IMR-90 (cell line): ENCODE measurements at places on chromosomes 4 and X. TPM values are rescaled to one million over a fixed set of nuclear protein-coding genes. Genes with fewer than 3 reads are reported as not detected.

SPANXA1 gene
- total RNA-seq = not detected in 2 replicates

GPR119 gene
- not detected in 2 replicates for total RNA-seq

PPBP gene
- not detected in 2 replicates for total RNA-seq

- peak; percentile 22 for DNase-seq
- H3K4me1 ChIP-seq = no peaks in the 10 kb centered on the region
- no peak overlapping the region for H3K4me3 ChIP-seq
- H3K27ac ChIP-seq = no peak overlapping the region
- no peaks in the 10 kb centered on the region for H3K36me3 ChIP-seq
Measured at GRCh38 chr4:138348055-138348454, 105.9 kb upstream of the SLC7A11 start.

- H3K4me3 ChIP-seq = peak overlapping the region; percentile 52
- no peak for DNase-seq
- H3K36me3 ChIP-seq = no peaks in the 10 kb centered on the region
- H3K4me1 ChIP-seq = no peaks in the 10 kb centered on the region
- peaks cover 12% of the 10 kb centered on the region for H3K27me3 ChIP-seq
Measured at GRCh38 chr4:104491481-104492182, 3.1 kb downstream of the CXXC4 start.

CCDC149 gene
- 7.0 and 8.3 TPM in 2 replicates for total RNA-seq

DNA sequence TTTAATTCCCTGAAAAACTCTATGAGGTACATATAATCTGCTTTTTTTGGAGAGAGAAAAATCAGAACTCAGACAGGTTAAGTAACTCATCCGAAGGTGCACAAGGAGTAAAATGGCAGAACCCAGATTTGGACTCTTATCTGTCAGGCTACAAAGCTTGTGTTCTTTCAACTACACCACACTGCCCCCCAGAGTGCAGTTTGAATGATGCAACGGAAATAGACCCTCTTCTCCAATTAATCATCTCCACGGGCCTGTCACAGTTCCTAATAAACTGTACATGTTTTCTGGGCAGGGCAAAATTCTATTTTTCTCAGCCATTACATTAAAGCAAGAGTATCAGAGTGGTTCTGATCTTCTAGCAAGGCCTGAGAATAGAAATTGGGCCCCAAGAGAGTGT lies 35.3 kb upstream of the DCX start:
- H3K27ac ChIP-seq = no peak overlapping the region
- peaks cover 2% of the 10 kb centered on the region; the same call in 1 of the 2 replicates for H3K27me3 ChIP-seq
- DNase-seq = no peak
- H3K36me3 ChIP-seq = no peaks in the 10 kb centered on the region
- H3K4me1 ChIP-seq = no peaks in the 10 kb centered on the region

DNA sequence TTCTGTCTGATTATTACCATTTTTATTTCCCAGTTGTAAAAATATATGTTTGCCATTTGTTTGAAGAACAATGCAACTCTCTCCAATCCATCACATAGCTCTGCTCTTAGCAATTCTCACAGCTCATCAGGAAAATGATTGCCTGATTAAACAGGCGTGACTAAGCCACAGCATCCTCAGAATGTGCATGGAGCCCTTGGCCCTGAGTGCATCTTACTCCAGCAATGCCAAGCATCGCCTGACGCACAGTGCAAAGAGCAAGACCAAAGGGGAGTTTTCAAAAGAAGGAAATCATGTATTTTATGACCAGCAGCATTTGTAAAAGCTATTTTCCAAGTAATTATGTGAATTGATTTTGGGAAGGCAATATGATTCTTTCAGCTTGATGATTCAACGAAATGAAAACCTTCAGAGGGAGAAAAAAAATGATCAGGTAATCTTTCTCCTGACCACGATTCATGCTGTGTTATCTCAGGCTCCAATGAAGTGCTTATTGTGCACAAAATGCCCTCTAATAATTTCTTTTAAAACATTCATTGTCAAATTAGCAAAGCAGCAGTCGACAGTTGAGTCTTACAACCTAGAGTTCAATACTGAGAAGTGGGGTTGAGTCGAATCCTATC lies 138.0 kb upstream of the FAM9B start:
- DNase-seq = peak; percentile 82
- no peaks in the 10 kb centered on the region for H3K27me3 ChIP-seq
- no peak overlapping the region for H3K4me3 ChIP-seq
- H3K4me1 ChIP-seq = peaks cover 2% of the 10 kb centered on the region; the same call in 1 of the 2 replicates

GRCh38 chr4:151402145-151402865 lies 6.7 kb upstream of the FHIP1A start:
- peaks cover 9% of the 10 kb centered on the region for H3K27me3 ChIP-seq
- H3K4me1 ChIP-seq = no peaks in the 10 kb centered on the region
- H3K4me3 ChIP-seq = no peak overlapping the region
- H3K27ac ChIP-seq = no peak overlapping the region
- H3K36me3 ChIP-seq = no peaks in the 10 kb centered on the region

- peaks cover 2% of the 10 kb centered on the region; the same call in 1 of the 2 replicates for H3K27me3 ChIP-seq
- DNase-seq = no peak
- H3K4me1 ChIP-seq = no peaks in the 10 kb centered on the region
- no peaks in the 10 kb centered on the region for H3K36me3 ChIP-seq
- no peak overlapping the region for H3K4me3 ChIP-seq
Measured at GRCh38 chr4:48960988-48961635, 25.0 kb upstream of the CWH43 start.

- no peaks in the 10 kb centered on the region for H3K36me3 ChIP-seq
- H3K4me3 ChIP-seq = no peak within 1 kb of the TSS
- H3K27ac ChIP-seq = no peak within 1 kb of the TSS
- H3K4me1 ChIP-seq = no peaks in the 10 kb centered on the region
- peaks cover 6% of the 10 kb centered on the region; the same call in 1 of the 2 replicates for H3K27me3 ChIP-seq
- no peak for DNase-seq
Measured at GRCh38 chr4:39406763-39407583, at the start of gene KLB. KLB (plus strand) TSS chr4:39406930; CDS start chr4:39406950, 20 bp downstream.

DNA sequence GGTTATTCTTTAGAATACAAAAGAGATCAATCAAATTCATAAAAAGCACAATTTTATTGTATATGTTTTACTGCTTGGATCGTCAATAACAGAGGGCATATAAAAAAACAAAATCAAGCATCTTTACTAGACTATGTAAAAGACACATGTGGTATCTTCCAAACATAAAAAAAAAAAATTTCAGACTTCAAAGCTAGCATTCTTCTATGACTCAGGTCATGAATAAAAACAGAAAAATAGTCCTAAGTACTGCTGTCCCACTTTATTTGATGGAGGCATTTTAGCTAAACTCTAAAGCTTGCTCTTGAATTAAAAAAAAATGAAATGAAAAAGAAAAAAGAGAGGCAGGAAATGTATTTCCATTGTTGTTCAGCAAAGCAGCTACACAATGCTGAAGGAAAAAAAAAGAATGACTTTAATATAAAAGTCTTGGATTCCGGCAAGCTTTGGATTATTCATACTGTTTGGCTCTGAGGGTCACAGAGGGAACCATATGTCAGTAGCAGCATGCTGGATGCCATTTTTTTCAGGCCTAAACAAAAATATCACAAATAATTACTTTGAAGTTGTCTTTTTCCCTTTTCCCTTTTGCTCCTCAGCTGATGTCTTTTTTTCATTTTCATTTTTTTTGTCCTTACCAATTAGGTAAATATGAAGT lies 249.1 kb upstream of the DIAPH2 start:
- no peaks in the 10 kb centered on the region for H3K27me3 ChIP-seq
- DNase-seq = peak; percentile 13
- no peak overlapping the region for H3K4me3 ChIP-seq
- peaks cover 3% of the 10 kb centered on the region; the same call in 1 of the 2 replicates for H3K4me1 ChIP-seq
- H3K36me3 ChIP-seq = no peaks in the 10 kb centered on the region

GRCh38 chrX:134803060-134803459 lies 144.8 kb upstream of the PLAC1 start:
- H3K4me1 ChIP-seq = no peaks in the 10 kb centered on the region
- H3K4me3 ChIP-seq = no peak overlapping the region
- no peak overlapping the region for H3K27ac ChIP-seq
- H3K36me3 ChIP-seq = no peaks in the 10 kb centered on the region
- DNase-seq = no peak
- no peaks in the 10 kb centered on the region for H3K27me3 ChIP-seq

GDPD2 gene
- not detected in 2 replicates for total RNA-seq

DNA sequence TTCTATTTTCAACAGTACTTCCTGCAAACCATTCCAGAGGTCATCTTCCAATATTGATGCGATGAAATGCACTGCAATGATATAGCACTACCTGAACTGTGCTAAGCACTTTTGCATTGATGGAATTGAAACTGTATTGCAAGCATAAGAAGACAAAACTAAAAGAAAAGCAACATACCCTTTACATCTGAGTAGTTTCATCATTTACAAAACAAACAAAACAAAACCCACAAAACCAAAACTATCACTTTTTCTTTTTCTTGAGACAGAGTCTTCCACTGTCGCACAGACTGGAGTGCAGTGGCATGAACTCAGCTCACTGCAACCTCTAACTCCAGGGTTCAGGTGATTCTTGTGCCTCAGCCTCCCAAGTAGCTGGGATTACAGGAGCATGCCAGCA lies 120.1 kb upstream of the NAP1L5 start:
- no peak for DNase-seq
- H3K4me1 ChIP-seq = peaks cover 2% of the 10 kb centered on the region
- no peak overlapping the region for H3K4me3 ChIP-seq
- no peaks in the 10 kb centered on the region for H3K36me3 ChIP-seq
- H3K27ac ChIP-seq = no peak overlapping the region

DNA sequence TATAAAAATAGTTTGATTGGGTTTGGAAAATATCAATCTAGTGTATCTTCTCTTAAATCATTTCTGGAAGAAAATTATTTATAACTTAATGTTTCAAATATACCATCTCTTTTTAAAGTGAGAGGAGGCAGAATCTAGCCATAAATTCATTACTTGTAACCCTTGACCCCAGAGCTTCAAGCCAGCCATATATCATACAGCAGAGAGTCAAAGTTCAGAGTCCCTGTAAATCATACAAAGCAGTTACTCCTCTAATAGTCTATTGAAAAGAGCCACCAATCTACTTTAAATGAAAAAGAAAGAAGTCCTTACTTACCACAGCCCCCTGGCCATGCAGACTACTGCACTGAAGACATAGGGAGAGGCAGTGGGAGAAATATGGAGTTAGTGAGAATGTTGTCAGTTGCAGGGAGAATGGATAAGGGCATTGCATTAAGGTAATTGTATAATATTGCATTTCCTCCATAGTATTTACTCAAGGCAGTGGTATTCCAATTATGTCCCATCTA lies 229.5 kb downstream of the NKX6-1 start:
- no peaks in the 10 kb centered on the region for H3K27me3 ChIP-seq
- no peaks in the 10 kb centered on the region for H3K4me1 ChIP-seq
- H3K27ac ChIP-seq = no peak overlapping the region
- H3K36me3 ChIP-seq = no peaks in the 10 kb centered on the region
